ENCODE measurements at places on chromosomes 3 and 15.
A peak's percentile ranks its signal among the peaks of the same experiment; 100 is the strongest.

GRCh38 chr3:127714125-127714571 is 41.4 kb downstream of the ABTB1 start:
- no peak for DNase-seq

GRCh38 chr15:48929661-48930060 is 34.1 kb downstream of the SHC4 start:
- DNase-seq, result peak; percentile 13

- DNase-seq, result peak; percentile 51
Observed at GRCh38 chr15:62896969-62897486, 145.5 kb upstream of the TPM1 start.

DNA sequence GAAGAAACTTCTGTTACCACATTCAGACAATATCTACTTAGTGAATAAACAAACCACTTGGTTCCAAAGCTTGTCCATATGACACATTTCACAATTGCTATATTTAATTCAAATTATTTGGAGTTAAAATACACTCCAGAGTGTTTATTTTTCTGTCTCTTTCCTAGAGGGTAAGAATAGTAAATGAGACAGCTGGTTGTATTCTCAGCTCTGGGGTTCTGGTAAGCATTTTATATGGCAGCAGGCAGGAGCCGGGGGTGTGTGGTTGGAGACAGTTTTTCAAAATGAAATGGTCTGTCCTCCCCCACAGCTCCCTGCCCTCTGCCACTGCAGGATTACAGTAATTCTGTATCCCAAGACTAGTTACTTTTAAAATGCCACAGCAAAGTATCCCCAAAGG is 10.9 kb upstream of the SEC61A1 start:
- no peak for DNase-seq

- no peak for DNase-seq
Observed at GRCh38 chr15:35495080-35495479, 50.9 kb downstream of the DPH6 start.

- no peak for DNase-seq
Observed at GRCh38 chr3:136385457-136385856, 135.3 kb downstream of the PCCB start.

- DNase-seq, result peak; percentile 97
Observed at GRCh38 chr3:138915503-138916498, 31.1 kb downstream of the FOXL2 start.

DNA sequence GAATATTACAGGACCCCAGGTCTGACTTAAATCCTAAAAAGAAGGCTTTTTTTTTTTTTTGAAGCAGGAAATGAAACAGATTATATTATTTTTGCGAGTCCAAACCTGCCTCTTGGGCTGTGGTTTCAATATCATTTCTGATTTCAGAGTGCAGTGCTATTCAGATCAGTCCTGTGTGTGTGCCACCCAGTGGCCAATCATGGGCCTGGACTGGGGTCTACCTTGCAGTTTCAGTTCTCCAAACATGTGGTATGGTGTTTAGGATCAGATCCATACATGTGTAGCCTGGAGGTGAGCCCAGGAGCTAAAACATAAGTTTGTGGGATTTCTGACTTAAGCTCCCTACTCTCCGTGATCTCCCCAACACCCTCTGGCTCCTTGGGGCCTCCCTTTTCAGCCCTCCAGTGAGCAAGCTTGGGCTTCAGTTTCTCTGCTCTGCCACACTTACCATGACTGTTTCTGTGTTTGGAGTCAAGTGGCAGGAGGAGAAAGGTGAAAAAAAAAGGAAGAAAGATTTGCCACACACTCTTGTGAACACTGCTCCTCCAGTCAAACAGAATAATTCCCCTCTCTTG is 12.1 kb upstream of the THSD4 start:
- DNase-seq, result peak; percentile 26

DNA sequence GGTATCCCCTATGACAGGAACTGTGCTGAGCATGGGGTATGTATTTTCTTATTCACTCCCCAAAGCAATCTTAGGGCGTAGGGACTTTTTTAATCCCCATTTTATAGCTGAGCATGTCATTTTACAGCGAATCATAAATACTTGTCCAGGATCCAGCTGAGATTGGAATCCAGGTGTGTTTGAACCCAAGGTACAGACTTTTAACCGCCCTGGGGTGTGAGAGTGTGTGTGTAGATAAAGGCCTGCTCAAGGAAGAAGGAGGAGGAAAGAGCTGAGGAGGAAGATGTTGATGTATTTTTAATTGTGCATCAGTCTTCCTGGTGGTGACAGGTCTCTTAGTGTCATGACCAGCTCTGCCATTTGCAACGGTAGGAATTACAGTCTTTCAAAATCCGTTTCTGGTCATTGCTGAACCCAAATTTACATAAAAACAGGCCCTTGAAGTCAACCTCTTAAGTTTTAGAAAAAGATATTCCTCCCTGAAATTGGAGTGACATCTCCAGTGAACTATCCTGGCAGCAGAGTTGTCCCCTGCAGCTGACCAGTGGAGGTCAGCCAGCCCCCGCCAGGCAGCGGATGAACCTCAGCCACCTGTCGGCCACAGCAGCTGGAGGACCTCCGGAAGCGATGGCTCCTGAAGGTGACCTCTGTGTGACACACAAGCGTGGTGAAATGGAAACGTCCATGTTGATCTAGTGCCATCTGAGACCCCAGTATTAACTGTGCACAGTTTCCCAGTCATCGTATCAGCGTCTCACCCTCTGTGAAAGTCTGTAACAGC is 92.8 kb upstream of the MITF start:
- DNase-seq, result no peak

GRCh38 chr3:100027321-100027720 is 87.0 kb downstream of the FILIP1L start:
- DNase-seq, result no peak

GRCh38 chr3:120157113-120157512 is 62.9 kb upstream of the GSK3B start:
- DNase-seq, result no peak

DNA sequence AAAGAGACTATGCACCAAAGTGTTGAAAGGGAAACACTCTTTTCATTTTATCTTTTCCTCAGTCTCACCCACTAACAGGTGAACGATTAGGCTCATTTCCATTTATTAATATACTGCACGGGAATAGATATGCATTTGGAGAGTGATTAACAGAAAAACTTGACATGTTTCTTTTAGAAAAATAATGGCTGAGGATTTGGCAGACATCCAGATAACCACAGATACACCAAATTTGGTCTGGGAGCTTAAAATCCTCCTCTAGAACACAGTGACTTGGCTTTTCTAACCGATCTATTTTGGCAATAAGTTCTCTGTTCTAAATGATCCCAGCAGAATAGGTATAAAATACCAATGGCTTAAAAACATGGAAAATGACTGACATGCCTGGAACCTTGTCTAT is 459.3 kb upstream of the SGO1 start:
- DNase-seq, result no peak

DNA sequence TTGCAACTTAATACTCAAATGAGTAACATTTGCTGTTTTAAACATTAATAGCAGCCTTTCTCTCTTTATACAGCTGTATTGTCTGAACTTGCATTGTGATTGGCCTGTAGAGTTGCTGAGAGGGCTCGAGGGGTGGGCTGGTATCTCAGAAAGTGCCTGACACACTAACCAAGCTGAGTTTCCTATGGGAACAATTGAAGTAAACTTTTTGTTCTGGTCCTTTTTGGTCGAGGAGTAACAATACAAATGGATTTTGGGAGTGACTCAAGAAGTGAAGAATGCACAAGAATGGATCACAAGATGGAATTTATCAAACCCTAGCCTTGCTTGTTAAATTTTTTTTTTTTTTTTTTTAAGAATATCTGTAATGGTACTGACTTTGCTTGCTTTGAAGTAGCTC is 40.3 kb downstream of the CTNNB1 start:
- no peak for DNase-seq

Data from neural progenitor cell (in vitro differentiated cells).